ENCODE measurements at places on chromosomes 3 and 15.

DNA sequence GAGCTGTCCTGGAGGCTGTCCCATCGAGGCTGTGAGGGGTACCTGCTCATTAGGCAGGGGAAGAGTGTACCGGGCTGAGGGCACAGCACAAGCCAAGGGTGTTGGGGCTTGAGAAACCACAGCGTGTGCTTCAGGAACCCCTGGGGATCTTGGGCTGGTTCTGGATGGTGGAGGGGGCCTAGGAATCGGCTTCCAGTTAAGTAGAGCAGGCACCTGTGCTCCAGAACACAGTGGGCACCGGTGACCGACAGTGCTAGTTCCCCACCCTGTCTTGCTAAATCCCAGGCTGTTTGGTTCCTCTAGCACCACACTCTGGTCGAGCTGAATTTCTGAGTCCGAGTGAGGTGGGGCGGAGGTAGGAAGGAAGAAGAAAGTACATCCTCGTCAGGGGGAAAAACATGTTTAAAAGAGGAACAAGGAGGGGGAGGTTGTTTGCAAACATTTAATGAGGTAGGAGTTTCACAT is 29.1 kb downstream of the SLC6A6 start:
- no peak for DNase-seq

GRCh38 chr15:71093054-71094024 is 21.9 kb upstream of the THSD4 start:
- peak; percentile 78 for DNase-seq

GRCh38 chr15:70587896-70588567 is 175.3 kb downstream of the UACA start:
- DNase-seq = no peak

GRCh38 chr3:74372743-74373142 is 241.7 kb downstream of the CNTN3 start:
- DNase-seq = no peak

- no peak for DNase-seq
Measured at GRCh38 chr3:56005196-56005805, 463.0 kb downstream of the ERC2 start.

DNA sequence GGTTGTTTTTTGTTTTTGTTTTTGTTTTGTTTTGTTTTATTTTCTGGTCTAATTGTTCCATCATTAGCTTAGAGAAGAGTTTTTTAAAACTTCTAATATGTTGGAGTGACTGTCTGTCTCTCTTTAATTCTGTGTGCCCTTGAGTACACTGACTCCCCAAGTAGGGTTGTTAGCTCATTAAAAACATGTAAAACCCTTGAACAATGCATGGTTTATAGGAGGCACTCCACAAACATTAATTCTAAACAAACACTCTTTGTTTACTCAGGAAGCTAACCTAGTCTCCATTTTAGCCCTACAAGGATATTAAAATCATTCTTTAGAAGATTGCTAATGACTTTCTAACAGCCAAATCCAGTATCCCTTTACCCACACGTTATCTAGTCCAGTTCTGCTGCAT is 100.5 kb downstream of the CGGBP1 start:
- no peak for DNase-seq

- DNase-seq = no peak
Measured at GRCh38 chr3:170002231-170002630, 35.6 kb upstream of the GPR160 start.

DNA sequence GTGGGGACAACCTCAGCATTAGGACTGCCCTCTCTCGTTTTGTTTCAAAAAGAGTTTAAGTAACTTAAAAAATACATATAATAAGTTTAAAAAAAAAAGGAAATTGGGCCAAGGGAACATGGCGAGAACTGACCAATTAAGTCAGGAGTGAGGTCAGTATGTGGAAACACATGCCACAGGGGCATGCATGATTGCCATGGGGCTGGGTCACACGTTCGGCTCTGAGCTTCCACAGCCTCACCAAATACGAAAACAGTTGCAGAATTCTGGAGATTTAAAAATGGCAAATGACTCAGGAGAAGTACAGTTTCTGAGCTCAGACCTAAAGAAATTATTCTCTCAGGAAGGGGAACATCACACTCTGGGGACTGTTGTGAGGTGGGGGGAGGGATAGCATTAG is 24.1 kb downstream of the PDE8A start:
- no peak for DNase-seq

- DNase-seq = no peak
Measured at GRCh38 chr3:135740211-135740610, 225.3 kb upstream of the PPP2R3A start.

Data from AG10803 (cell line).